ENCODE measurements at places on chromosomes 16 and 17.
A peak's percentile ranks its signal among the peaks of the same experiment; 100 is the strongest.

GRCh38 chr17:31309556-31309955 is 4.3 kb downstream of the EVI2B start:
- no peak for DNase-seq

- no peak for DNase-seq
These were observed 52.4 kb downstream of the ITFG1 start for GRCh38 chr16:47408491-47408890.

GRCh38 chr17:44906763-44907728 is 7.8 kb upstream of the EFTUD2 start:
- no peak for DNase-seq

DNA sequence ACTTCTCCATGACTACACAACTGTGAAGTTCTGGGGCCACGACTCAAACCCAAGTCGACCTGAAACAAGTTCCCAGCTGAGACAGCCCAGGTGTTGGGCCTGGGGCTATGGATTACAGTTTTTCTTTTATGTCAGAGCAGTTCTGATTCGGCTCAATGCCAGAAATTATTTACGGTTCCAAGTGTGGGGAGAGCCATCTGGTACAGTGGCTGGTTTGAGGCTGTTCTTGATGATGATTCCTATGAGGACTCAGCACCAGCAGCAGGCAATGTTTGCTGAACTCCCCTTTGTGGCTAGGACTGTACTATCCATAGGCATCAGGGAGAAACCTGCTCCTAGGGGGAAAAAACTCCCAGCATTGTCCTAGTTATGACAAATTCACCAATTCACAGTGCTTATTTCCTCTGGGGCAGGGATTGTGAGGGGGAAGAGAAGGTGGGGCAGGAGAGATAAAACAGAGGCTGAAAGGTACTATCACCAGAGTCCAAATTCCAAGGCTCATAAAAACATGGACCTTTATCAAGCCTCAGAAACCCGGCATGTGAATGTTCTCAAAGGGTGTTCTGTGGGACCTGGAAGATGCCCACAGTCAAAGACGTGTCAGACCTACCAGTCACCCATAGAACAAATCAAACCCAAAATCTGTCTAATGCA is 18.2 kb upstream of the CMTM4 start:
- DNase-seq: no peak

- no peak for DNase-seq
These were observed 32.5 kb downstream of the SPHK1 start for GRCh38 chr17:76416899-76417298.

DNA sequence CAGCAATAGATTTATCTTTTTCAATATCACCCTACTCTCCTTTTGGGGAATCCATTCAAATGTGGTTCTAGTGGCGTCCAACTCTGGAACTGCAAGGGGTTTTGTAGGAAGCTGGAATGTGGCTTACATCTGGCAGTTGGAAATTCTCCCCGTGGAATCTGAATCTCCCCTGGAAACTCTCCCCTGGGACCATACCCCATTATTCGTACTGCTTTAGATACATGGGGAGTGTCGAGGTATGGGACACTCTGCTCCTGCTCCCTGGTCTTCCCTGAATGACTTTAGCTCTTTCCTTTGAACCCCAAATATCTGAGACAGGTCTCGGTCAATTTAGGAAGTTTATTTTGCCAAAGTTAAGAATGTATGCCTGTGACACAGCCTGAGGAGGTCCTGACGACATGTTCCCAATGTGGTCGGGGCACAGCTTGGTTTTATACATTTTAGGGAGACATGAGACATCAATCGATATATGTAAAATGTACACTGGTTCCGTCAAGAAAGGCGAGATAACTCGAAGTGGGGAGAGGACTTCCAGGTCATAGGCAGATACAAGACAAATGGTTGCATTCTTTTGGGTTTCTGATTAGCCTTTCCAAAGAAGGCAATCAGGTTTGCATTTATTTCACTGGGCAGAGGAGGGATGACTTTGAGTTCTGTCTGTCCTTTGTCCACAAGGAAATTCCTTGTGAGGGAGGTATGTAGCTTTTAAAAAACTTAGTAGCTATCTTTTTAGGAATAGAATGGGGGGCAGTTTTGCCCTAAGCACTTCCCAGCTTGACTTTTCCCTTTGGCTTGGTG is 89.1 kb upstream of the CORO6 start:
- no peak for DNase-seq

DNA sequence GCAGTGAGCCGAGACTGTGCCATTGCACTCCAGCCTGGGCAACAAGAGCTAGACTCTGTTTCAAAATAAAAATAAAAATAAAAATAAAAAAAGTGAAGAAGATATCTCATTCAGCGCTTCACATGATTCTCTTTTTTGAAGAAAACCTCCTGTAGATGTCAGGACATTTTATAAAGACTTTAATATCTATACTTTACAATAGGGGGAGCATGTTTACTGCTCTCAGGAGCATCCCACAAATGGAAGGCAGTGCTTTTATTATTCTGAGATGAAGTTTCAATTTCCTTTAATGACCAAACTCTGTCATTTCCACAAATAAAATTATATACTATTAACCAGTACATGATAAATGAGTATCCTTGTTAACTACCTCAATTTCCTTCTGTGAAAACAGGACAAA is 118.7 kb upstream of the MYOCD start:
- DNase-seq: no peak

DNA sequence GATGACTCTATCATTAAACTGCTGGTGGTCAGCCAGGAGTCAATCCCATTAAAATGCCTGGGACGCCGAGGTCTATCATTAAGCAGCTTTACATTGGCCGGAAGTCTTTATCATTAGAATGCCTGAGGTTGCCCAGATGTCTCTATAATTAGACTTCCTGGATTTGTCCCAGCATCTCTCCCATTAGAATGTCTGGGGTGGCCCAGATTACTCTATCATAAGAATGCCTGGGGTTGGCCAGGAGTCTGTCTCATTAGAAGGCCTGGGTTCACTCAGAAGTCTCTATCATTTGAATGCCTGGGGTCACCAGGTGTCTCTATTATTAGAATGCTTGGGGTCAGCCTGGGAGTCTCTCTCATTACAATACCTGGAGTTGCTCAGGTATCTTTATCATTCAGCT is 2227.2 kb downstream of the TP53TG3F start:
- DNase-seq: no peak

DNA sequence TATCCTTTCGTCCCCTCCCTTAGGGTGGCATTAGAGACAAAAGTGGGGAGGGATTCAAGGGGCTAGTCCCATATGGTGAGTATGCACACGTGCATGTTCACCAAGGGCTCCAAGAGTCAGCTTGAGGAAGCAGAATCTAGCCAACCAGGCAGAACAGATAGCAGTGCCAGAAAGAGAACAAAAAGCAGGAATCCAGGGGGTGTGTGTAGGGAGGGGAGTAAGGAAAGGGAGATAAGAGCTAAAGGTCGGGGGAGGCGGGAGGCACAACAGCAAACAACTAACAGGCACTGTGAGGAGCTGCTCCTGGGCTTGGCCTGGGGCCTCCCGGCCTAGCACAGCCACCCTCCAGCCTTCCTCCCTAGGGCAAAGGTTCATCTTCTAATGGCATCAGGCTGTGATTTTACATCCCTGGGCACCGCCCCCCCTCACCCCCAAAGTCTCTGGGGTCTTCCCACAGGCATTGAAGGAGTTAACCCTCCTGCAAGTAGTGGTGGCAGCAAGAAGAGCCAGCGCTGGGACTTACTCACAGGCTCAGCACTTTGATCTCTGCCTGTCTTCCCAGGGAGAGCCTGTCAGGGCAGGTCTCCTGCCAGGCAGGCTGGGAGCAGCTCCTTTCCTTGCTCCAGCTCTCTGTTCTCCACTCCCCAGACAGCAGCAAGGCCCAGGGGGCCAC is 12.4 kb upstream of the SUPT4H1 start:
- DNase-seq: no peak

GRCh38 chr17:48757524-48757961 is 29.0 kb upstream of the HOXB13 start:
- no peak for DNase-seq

DNA sequence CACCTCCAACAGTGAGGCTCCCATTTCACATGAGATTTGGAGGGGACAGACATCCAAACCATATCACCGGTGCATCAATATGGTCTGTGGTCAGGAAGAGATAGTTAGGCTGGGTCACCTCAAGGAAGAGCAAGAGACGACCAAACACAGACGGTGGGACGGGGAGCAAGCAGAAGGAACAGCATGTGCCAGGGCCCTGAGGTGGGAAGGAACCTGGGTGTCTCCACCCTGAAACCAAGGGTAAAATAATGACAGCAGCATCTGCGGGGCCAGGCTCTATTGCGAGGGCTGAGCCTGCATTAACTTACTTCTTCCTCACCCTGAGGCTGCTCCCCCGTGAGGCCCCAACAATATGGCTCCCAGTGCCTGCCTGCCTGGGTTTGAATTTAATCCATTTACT is 8.9 kb upstream of the PRSS21 start:
- DNase-seq: no peak

DNA sequence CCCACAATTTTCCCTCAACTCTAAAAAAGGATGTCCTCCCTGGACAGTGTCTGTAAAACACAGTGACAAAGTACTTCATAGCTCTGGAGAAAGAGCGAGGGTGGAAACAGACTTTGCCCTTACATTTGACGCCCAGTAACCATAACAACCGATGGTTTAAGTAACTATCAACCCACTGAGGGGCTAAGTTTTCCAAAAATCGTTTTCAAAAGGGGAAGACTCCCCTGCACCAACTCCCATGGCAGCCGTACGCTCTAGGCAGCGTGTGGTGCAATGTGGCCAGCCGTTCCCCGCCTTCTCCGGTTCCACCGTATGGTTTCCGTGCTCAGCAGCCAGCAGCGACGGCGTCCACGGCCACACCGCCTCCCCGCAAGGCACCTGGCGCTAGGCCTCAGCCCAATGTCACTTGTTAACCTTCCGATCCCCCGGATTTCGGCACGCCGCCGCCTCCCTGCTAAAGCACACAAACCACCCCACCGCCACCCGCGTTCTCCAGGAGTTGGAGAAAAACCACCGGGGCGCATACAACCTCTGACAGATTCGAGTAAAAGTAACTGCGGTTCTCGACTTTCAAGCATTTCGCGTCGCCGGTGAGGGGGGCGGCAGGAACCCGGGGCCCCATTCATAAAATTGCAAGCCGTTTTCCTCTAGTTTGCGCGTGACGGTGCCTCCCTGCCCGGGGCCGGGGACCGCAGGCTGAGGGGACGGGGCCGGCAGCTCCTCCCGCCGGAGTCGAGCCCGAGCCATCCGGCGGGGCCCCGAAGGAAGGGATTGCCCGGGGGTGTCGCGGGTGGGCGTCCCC is 661 bp downstream of the TEX2 start:
- peak; percentile 59 for DNase-seq

DNA sequence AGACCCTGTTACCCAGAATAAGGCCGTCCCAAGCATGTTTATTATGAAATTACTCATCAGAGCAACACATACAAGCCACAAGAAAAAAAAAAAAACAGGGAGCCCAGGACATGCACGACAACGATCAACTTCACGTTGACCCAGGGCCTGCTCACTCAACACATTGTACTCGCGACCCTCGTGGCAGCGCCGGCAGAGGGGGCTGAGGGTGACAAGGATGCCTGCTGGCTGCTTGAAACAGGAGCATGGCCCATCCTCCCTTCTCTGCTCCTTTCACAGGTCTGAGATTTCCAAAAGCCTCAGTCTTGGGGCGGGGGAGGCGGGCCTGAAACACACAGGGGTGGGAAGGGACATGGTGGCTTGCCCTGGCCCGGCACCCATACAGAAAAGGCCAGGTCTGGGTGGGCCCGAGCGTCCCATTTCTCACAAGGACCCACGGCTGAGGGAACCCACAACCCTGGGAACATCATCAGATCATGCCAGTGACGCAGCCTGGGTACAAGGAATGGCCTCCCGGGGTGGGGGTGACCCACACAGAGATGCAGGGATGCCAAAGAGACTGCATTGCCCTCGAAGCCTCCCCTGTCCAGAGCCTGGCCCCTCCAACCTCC is 21.1 kb upstream of the C16orf95 start:
- no peak for DNase-seq

DNA sequence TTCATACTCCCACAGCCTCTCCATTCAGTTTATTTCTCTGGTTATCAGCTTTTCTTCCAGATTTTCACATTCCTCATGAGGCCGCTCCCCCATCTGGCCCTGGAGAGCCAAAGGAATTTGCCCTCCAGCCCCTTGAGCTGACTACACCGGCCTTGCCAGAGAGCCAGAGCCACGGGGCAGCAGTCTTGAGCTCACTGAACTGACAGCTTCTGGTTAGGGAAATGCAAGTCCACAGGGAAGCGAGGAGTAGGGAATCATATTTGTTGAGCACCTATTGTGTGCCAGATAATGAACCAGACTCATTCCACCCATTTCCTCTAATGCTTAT is 102.4 kb downstream of the ABCC12 start:
- DNase-seq: no peak

GRCh38 chr16:71666928-71667707 is 41.1 kb downstream of the MARVELD3 start:
- no peak for DNase-seq

DNA sequence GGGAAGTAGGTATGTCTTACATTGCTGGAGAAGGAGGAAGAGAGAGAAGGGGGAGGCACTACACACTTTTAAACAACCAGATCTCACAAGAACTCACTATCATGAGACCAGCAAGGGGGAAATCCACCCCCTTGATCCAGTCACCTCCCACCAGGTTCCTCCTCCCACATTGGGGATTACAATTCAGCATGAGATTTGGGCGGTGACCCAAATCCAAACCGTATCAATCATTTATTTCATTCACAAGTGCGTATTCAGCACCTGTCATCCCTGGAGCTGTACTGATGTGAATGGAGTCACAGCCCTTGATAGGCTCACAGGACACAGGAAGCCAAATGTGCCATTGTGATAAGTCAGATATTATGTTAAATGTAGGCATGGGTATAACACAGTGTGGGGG is 228.3 kb upstream of the HSBP1 start:
- DNase-seq: no peak

DNA sequence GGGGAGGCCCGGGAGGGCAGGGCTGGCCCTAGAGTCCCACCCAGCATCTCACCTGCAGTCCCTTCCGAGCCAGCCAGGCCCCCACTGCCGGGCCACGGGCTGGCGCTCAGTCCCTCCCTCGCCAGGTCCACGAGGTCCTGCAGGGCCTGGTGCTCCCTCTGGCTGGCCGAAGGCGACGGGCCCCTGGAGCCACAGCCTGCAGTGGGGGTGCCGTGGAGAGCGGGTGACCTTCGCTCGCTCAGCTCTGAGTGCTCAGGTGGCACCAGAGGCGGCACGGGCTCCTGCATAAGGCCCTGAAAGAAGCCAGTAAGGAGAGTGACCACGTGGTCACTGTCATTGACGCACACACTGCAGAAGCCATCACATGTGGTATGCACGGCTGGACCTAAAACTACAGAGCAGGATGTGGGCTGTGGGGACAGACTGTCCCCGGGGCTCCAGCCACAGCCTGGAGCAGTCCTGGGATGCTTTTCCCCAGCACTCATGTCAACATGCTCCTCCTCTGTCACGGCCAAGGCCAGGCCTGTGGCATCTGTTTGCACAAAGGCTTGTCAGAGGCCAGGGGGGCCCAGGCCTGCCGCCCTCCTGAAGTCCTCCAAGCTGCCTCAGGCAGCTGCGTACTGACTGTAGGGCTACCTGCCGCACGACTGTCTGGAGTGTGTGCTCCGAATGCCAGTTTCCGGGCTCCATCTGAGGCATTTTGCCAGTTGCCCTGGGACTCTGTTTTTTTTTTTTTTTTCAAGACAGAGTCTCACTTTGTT is 15.1 kb downstream of the SLX4 start:
- DNase-seq: no peak

All from activated CD4-positive, alpha-beta T cell treated with anti-CD3 and anti-CD28 coated beads for 4 hours (primary cell).